ENCODE measurements at places on chromosomes 11 and 22.

DNA sequence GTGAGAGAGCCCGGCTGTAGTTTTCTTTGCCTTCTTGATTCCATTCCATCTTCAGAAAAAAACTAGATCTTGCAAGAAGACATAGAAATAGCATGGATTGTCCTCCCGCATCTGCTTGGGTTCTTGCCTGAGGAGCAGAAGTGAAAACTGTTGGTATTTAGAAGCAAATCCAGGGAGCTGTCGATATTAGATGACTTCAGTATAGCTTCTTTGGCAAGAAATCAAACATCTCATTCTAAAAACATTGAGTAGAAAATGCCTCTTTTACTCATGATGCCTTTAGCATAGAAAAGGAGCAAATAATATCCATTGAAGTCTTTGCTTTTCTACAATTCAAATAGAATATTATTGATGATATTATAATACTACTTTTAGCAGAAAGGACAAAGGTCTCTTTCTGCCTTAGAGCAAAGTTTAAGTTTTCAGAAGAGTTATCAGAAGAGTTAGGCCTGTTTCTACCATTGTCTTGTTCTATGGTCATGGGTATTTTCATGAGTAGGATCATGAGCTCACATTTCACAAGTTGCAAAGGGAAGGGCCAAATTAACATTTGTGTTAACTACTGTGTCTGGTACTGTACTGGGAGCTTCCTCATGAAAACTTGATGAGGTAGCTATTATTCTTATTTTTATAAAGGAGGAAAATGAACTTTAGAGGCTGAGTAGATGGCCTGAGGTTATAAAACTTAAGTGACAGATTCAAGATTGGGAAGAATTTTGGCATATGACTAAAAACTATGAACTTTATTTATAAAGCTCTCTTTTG, 49.7 kb downstream of the EXT2 start:
- DNase-seq = no peak

DNA sequence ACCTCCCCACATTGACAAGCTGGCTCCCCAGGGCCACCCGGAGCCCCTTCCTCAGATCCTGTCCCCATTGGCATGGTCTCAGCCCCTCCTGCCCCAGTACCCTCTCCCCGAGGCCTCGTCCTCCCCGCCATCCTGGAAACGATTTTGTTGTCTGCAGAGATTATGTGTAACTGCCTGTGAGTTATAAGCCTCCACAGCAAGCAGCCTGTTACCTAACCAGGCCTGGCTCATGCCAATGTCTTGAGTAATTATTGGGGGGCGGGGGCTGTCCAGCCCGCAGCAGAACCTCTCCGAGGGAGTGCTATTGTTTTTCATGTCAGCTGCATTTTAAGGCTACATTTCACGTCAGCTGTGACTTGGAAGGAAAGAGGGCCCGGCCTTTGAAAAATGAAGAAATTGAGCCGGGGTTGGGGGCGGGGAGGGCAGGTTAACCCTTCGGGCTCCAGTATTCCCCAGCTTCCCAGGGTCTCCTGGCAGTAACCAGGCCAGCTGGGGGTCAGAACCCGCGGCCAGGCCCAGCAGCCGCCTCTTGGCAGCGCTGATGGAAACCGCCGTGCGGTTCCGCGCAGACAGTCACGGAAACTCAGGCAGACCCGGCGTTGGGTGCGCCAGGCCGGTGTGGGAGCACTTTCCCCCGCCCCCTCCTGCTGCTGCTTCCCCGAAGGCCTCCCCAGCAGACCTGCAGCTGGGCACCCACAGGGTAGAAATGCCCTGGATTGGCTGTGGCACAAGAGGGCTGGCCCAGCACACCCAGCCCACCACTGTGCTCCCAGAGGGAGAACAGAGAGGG, 59.5 kb downstream of the CDKN1C start:
- DNase-seq = no peak

- peak; percentile 71 for DNase-seq
These were observed 25.5 kb upstream of the CD82 start for GRCh38 chr11:44539971-44540370.

DNA sequence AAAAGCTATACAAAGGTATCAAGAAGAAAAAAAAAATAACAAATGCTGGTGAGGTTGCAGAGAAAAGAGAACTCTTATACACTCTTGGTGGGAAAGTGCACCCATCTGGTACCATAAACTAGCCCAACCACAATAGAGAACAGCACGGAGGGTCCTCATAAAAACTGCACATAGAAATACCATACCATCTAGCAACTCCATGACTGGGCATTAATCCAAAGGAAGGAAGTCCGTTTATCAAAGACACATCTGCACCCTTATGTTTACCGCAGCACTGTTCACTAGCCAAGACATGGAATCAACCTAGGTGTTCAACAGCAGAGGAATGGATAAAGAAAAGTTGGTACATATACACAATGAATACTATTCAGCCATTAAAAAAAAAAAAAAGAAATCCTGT, 10.8 kb upstream of the CLDN5 start:
- DNase-seq = no peak

- no peak for DNase-seq
These were observed 528.1 kb downstream of the DLG2 start for GRCh38 chr11:85098996-85099395.

GRCh38 chr11:131422029-131422428, 51.6 kb downstream of the NTM start:
- no peak for DNase-seq

DNA sequence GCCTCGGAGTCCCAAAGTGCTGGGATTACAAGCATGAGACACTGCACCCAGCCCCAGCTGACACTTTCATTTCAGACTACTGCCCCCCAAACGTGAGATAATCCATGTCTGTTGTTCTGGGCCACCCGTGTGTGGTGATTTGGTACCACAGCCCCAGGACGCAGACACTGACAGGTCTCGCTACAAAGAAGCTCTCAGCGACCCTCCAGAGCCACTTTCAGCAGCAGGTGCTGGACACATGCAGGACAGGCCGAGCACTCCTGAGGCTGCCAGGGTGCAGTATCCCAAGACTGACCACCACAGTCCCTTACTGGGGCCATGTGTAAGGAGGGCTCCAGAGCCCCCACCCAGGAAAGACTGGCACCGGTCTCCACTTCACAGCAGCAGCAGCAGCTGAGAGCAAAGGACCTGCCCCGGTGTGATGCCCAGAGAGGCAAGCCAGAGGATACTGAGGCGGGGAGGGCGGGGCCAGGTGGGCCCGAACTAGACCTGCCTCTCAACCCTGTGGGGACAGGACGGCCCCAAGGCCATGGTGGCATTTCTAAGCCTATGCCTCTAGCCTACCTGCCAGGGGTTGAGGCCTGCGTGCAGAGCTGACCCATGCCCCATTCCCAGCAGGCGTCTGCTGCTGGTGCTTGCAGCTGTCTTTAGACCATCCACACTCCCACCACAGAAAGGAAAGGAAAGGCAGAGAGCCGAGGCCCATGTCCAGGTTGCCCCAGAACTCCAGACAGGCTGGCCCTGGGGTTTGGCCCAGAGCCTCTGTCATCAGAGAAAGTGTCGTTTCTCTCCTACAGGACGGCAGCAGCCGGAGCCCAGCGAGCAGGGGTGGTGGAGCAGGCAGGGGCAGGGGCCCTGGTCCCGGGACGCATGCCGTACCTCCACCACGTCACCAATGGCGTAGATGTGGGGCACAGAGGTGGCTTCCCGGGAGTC, 28.0 kb upstream of the GNB1L start:
- DNase-seq = no peak

- DNase-seq = no peak
These were observed 4.8 kb downstream of the PKP3 start for GRCh38 chr11:398826-399225.

DNA sequence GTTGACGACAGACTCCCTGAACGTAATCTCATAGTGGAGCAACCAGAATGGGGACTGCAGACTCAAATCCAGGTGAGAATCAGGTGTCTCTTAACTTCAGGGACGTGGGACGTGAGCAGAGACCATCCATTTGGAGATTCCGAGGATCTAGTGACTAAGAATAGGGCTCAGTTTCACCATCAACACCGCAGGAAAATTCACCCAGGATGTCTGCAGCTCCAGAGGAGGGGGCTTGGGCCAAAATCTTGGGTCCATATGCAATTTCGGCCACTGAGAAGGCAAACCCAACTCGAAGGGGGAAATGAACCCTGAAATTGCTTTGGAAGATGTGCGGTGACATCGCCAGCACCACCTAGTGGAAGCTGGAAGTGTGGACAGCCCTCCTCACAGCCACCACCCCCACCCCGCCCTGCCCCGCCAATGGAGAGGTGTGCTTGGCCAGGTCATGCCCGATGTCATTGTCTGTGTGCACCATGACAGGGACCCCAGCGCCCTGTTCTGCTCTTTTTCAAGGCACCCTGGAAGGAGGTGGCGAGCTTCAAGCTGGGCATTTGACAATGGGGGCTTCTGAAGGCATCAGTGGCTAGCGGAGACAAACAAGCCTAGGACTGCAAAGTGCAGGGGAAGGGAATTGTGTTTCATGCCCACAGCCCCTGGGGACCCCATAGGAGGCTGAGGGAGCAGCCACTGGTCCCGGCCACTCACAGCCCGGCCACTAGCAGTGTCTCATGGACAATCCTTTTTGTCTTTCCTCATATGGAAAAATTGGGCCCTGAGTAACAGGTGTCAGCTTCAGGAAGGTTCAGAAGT, 24.8 kb downstream of the APOL1 start:
- DNase-seq = no peak

DNA sequence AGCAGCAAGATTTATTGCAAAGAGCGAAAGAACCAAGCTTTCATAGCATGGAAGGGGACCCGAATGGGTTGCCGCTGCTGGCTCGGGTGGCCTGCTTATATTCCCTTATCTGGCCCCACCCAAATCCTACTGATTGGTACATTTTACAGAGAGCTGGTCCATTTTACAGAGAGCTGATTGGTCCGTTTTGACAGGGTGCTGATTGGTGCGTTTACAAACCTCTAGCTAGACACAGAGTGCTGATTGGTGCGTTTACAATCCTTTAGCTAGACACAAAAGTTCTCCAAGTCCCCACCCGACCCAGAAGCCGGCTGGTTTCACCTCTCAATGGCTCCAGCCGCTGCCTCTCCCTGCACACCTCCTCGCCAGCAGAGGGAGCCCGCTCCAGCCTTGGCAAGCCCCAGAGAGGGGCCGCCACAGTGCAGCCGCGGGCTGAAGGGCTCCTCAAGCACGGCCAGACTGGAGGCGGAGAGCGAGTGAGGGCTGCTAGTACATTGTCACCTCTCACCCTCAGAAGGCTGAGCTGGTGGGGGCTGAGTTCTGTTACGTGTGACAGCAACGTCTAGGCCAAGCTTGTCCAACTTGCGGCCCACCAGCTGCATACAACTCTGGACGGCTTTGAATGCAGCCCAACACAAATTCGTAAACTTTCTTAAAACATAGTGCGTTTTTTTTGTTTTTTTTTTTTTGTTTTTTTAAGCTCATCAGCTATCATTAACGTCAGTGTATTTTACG, 8.7 kb downstream of the PTH start:
- no peak for DNase-seq

- no peak for DNase-seq
These were observed 1.6 kb upstream of the WT1 start for GRCh38 chr11:32436751-32437494.

DNA sequence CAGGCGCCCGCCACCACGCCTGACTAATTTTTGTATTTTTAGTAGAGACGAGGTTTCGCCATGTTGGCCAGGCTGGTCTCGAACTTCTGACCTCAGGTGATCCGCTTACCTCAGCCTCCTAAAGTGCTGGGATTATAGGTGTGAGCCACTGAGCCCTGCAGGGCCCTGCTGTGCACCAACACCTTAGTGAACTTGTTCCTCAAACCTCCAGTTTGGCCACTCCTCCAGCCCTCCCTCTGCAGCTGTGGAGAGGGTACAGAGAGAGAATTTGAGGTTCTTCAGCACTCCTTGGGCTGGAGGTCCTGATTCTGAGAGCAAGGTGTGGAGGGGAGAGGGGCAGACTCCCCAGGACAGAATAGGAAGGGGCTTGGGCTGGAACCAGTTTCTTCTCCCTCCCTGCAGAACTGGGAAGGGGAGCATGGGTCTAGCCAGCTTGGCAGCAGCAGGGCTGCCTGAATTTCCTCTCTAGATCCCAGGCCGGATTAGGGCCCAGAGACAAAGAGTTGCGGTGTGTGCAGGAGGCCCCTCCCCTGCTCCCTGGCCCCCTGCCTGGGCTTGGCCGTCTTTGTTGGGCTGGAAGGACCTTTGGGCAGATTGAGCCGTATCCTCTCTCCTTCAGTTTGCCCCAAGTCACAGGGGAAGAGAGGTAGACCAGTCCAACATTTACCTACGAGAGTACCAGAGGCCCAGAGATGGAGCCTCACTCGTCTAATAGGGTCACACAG, 2.3 kb upstream of the PEX16 start:
- DNase-seq = no peak

DNA sequence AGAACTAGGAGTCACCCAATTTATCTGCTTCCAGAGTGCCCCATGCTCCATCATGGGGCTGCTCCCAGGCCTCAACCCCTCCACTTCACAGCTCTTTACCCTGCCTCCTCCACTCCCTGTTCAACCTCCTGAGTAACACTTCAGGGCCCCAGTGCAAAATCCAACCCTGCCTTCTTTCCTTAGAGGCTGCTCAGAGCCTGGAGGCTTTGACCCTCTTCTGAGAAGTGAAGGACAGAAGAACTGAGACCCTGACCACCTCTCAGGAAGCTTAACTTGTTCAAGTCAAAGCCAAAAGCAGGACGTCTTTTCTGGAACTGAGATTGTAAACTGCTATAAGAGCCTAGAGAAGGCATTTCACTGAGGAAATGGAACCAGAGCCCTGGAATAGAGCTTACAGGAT, 15.5 kb downstream of the EIF3F start:
- DNase-seq = no peak

DNA sequence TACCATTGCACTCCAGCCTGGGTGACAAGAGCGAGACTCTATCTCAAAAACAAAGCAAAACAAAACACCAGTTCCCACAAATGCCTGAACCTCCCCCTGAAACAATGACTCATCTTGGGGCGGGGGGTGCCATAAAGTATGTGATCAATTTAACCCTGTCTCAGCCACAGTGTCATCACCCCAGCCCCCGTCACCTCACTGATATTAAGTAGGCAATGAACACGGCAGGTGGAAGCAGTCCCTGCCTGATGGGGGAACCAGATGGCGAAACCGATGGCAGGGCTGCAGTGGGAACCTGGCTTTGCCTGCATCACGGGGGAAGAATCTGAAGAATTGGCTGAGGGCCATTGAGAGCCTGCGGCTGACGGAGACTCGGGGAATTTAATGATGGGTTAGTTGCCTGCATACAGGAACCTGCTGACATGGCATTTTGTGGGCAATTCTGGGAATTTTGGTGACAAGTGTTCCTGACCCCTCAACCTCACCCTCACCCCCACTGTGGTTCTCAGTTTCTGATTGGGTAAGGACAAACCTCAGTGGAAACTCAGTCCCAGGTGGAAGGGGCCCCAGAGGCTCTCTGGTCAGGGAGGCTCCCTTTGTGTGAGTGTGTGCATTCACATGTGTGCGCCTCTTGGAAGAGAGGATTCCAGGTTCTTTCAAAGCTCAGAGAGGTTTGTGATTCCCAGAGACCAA, 39.1 kb upstream of the SHISAL1 start:
- DNase-seq = no peak

- DNase-seq = no peak
These were observed 4.7 kb upstream of the GRAMD1B start for GRCh38 chr11:123425367-123425766.

DNA sequence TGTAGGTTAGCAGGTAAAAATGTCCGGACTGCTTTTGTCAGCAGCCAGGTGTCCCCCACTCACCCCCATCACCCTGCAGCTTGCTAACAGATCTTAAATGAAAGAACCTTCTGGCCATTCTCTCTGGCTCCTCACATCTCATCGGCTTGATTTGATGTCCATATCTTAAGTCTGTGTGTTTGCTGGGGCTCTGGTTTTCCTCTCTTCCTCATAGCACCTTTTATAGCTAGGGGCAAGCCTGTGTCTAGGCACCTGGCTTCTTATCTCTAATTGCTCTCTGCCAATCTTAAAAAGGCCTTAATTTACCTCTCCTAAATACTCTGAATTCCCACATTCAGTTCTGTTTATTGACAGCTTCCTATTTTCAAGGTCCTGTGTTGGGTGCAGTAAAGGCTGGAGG, 72.0 kb downstream of the ARHGAP42 start:
- no peak for DNase-seq

Measured in NCI-H510A (cell line).